ENCODE measurements at places on chromosomes 5 and 9.

DNA sequence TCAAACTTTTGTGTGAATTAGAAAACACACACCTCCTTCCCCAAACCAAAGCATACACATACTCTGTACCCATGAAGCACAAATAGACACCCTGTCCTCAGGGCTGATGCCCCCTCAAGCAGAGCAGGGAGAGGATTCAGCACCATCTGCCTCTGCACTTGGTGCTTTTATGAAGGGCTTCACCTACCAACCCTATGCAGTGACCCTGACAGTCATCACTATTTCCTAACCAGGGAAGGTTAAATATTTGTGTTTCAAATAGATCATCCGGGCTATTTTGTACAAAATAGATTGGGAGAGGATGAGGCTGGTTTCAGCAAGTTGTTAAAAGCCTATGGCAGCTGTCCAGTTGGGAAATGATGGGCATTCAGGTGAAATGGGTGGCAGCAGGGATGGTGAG, 396.2 kb downstream of the ZSWIM6 start:
- no peak for DNase-seq

GRCh38 chr9:87504938-87505337, 7.3 kb downstream of the DAPK1 start:
- no peak for DNase-seq

GRCh38 chr5:126395605-126396004, 27.6 kb upstream of the GRAMD2B start:
- no peak for DNase-seq

DNA sequence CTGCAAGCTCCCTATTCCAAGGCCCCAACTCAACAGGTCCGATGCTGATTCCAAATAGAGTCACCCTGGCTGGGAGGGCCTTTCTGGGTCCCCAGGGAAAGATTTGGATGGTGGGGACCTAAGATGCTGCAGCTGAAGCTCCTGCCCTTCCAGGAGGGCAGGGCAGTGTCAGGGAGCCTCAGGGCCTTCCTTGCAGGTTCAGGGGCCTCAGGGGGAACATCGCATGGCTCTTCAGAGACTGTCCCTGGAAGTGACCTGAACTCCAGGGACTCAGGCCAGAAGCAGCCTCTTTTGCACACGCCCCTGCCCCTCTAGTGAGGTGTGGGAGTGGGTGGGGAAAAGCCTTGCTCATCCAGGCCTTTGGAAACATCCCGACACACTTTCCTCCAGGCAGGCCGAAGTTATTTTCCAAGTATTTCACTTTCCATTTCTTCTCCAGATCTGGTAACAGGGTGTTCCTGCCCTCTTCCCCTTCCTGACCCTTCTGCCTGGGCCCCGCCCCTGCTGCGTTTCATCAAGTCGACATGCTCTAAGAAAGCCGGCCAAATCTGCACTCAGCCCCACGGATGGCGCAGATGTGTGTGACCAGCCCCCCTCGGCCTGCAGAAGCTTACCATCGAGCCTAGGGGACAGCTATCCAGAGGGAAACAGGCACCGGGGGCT, 159.5 kb downstream of the FGF18 start:
- no peak for DNase-seq

DNA sequence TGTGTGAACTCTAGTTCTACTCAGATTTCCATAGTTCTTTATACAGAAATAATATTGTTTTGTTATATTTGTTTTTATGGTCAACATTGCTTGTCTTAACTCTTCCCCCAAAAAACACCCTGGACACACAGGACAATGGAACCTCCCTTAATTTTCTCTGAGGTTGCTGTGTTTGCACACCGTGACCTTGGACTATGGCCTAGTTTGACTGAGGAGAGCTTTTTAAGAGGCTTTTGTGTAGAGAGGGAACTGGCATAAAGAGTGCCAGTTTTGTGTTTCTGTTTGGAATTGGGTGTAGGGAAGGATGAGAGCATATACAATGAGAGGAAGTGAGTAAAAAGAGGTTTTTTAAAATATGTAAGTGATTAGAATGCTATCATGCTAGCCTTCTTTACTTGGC, 101.1 kb upstream of the MEF2C start:
- DNase-seq: peak; percentile 8

- no peak for DNase-seq
Observed at GRCh38 chr5:84634256-84634655, 249.6 kb upstream of the EDIL3 start.

- DNase-seq: no peak
Observed at GRCh38 chr5:108898257-108898656, 150.6 kb downstream of the FER start.

- no peak for DNase-seq
Observed at GRCh38 chr5:59140133-59140532, 557.3 kb downstream of the RAB3C start.

GRCh38 chr5:113264046-113264445, 170.7 kb downstream of the TSSK1B start:
- DNase-seq: no peak

DNA sequence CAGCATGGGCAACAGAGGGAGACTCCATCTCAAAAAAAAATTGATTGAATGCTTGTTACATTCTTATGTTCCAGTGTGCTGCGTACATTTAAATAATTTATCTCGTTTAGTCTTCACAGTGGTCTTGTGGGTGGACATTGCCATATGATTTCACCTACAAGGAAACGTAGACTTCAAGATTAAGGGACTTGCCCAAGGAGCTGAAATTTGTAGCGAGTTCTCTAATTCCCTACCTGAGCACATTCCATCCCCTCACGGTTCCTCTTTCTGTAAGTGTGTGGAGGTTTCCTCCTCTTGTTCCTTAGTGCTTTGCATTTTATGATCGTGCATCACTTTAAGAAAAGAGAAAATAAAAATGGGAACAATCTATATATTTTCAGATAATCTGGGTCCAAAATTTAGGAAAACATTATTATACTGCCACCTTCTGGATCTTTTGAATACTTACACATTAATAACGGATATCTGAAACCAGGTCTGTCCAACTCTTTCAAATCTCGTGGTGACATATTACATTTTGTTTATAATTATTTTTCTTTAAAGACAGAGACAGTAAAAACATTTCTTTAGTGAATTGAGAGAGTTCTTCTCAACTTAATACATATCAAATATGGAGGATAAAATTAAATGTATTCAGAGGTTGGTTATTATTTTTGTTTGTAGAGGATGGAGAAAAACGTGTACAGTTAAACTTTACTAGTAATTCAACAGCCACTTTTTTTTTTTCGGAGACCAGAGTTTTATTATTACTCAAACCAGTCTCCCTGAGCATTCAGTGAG, 29.9 kb upstream of the C7 start:
- peak; percentile 54 for DNase-seq

GRCh38 chr5:54525261-54525660, 7.7 kb downstream of the SNX18 start:
- no peak for DNase-seq

DNA sequence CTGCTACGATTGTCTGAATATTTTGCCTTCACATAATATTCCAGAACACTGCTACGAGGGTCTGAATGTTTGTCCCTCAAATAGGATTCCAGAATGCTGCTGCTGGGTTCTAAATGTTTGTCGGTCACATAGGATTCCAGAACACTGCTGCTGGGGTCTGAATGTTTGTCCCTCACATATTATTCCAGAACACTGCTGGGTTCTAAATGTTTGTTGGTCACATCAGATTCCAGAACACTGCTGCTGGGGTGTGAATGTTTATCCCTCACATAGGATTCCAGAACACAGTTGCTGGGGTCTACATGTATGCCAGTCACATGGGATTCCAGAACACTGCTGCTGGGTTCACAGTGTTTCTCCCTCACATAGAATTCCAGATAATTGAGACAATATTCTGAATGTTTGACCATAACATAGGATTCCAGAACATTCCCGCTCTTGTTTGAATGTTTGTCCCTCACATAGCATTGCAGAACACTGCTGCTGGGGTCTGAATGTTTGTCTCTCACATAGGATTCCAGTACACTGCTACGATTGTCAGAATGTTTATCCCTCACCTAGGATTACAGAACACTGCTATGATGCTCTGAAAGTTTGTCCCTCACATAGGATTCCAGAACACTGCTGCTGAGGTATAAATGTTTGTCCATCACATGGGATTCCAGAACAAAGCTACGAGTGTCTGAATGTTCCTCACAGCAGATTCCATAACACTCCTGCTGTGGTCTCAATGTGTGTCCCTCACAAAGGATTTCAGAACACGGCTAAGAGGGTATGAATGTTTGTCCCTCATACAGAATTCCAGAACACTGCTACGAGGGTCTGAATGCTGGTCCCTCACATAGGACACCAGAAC, 201.8 kb downstream of the FOXD4L6 start:
- no peak for DNase-seq

DNA sequence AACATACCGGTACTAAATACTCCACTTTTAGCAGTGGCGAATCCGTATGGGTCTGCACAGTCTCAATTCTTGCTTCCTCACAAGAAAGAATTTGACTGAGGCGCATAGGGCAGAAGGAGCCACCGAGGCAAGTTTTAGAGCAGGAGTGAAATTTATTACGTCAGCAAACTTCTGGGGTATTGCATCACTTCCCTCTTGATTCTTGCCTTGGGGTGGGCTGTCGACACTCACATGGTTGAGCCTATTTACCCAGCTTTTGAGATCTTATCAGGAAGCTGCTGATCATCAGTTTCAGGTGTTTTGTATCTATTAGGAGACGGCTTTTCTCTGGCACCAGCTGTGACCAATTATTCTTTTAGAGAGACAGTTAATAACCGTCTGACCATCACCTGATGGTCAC, 111.5 kb upstream of the CCNH start:
- DNase-seq: no peak

DNA sequence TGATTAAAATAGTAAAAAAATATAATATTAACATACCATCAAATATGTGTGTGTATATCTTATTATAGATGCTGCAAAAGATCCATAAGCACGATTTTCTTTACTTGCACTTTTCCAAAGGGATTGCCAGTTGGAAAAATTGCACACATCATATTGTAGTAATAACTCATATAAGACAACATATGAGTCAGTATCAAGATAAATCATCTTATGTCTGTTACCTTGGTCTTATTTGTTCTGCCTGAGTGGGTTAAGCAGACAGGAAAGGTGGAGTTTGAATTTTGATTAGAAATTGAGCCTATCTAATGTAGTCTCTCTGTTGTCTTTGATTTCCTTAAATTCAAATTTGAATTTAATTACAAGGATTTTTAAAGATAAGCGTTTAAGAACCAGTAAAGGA, 24.6 kb downstream of the LYSMD3 start:
- DNase-seq: no peak

DNA sequence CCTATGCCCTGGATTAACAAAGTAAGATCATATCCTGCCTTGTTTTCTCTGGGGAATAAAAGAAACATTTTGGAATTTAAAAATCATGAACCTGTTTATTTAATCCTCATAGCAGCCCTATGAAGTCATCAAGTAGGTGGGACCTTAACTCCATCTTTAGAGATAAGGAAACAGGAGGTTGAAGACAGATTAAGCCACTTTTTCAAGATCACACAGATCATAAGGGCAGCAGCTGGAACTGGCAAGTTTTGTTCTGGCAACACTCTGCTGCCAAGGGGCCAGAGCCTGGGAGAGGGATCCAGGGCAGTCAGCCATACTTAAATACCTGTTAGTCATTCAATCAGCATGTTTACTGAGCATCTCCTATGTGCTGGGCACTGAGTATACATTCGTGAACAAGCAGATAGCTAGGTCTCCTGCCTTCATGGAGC, 63.7 kb downstream of the SLC1A1 start:
- no peak for DNase-seq

DNA sequence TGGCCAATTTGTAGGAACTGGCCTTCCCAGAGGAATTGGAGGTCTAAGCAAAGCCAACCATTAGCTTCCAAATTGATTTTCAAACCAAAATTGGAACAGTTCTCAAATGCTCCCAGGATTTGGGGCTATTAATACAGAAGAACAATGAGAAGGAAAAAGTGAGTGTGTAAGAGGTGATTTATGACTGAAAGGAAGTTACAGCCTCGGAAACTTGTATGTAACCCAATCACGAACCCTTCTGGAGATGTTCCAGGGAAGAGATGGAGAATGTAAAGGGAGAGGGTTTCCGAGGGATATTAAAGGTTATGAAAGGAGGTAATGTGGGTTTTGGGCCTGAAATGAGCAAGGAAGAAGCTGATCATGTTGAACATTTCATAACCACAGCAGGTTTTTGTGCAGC, 93.2 kb upstream of the CXCL14 start:
- no peak for DNase-seq

DNA sequence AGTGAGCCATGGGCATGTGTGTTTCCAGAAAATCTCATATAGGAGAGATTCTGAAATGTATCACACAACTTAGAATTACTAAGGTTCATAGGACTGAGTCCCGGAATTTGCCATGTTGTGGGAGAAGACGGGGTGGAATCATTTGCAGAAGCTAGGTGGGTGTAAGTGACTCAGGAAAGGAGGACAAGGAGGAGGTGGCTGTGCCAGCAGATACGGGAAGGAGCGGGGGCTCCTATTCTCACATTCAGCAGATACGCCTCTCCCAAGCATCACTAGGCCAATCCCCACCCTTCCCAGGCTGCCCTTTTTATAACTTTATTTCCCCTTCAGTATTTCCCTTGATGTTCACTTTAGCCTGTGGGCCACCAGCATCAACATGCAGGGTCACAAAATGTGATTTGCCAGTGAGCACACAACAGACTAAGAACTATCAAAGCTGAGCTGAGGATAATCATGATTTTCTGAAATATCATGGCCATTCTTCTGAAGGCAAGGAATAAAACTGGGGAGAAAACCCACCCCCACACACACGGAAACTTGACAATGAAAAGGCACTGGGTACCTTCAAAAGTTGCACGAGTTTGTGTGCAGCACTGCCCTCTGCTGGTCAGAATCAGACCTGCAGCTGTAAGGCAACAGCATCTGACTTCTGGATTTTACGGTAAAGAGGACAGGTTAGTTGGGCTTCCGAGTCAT, 133.2 kb downstream of the MTX3 start:
- DNase-seq: peak; percentile 56

- DNase-seq: no peak
Observed at GRCh38 chr9:94656200-94656599, 16.9 kb upstream of the FBP1 start.

- no peak for DNase-seq
Observed at GRCh38 chr9:129280623-129281271, 102.7 kb upstream of the IER5L start.

GRCh38 chr9:36798350-36799065, 225.8 kb downstream of the MELK start:
- no peak for DNase-seq

GRCh38 chr5:160434022-160434531, 12.4 kb downstream of the PTTG1 start:
- DNase-seq: no peak

GRCh38 chr9:85858056-85858750, 82.7 kb upstream of the NAA35 start:
- no peak for DNase-seq

GRCh38 chr5:140273401-140273877, 29.5 kb downstream of the PFDN1 start:
- DNase-seq: no peak

GRCh38 chr5:178590141-178590923, at the start of gene COL23A1:
TSS of gene COL23A1 (minus strand) at chr5:178590393.
- peak; percentile 44 for DNase-seq

GRCh38 chr5:133819977-133820471, 148.4 kb downstream of the C5orf15 start:
- DNase-seq: no peak

GRCh38 chr5:31983851-31984250, 190.3 kb downstream of the GOLPH3 start:
- DNase-seq: no peak

- DNase-seq: no peak
Observed at GRCh38 chr9:137514691-137515337, 35.4 kb downstream of the PNPLA7 start.
